ENCODE measurements at places on chromosomes 12 and 14. TPM values are rescaled to one million over a fixed set of nuclear protein-coding genes. Genes with fewer than 3 reads are reported as not detected.

MYF5 gene
- not detected for total RNA-seq

LALBA gene
- not detected for total RNA-seq

INHBC gene
- total RNA-seq, result not detected

FAM90A1 gene
- 0.14 TPM for total RNA-seq

CCDC38 gene
- not detected for total RNA-seq

BMP4 gene
- 18.9 TPM for total RNA-seq

LUM gene
- 151 TPM for total RNA-seq

SERPINA9 gene
- not detected for total RNA-seq

AKAP5 gene
- 0.86 TPM for total RNA-seq

Data from placental pericyte (primary cell).